ENCODE measurements at places on chromosomes 3 and 15.

GRCh38 chr3:33513262-33513863, 73.2 kb upstream of the UBP1 start:
- DNase-seq, result no peak

DNA sequence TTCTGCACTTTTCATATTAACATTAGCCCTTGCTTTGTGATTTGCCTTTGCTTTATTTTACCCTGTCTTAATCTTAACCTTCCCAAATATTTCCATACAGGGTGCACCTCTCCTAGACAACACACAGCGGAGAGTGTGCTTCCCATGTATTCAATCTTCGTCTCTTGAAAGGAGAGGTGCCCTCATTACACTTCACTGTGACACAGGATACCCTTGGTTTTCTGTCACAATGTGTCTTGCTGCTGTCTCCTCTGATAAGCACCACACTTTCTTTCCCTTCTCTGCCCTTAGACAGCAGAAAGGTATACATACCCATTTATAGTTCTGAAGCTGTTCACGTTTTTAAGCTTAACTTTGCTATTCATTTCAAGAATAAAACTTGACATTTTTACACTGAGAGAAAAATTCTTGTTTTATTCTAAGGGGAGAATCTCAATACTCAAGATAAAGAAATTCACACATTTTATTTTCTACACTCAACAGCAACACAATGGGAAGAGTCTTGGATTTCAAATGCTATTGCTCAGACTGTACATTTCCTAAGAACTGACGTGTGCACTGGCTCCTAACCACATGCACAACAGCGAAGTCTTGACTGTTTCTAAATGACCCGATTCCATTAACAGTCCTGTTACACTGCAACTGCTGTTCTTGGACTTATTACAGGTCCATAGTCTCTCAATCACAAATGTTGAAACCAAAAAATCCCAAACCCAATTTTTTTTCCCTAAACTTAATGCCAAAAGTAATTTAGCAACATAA, 21.1 kb downstream of the ZXDC start:
- DNase-seq, result no peak

DNA sequence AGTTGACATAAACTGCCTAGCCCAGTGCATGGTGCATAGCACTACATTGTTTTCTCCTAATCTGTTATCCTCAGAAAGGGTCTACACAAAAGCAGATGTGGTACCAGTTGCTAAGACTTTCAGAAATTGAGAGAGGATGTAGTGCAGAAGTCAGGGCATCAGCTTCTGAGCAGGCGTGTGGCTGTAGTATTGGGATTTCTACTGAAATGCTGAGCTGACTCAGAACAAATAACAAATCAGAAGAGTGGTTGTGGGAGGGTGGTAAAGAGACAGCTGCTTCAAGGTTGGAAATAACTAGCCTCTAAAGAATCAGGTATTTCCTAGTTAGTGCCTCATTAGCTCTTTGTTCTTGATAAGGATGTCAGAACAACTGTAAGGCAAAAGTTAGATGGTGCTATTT, 161.3 kb downstream of the AKAP13 start:
- DNase-seq, result no peak

DNA sequence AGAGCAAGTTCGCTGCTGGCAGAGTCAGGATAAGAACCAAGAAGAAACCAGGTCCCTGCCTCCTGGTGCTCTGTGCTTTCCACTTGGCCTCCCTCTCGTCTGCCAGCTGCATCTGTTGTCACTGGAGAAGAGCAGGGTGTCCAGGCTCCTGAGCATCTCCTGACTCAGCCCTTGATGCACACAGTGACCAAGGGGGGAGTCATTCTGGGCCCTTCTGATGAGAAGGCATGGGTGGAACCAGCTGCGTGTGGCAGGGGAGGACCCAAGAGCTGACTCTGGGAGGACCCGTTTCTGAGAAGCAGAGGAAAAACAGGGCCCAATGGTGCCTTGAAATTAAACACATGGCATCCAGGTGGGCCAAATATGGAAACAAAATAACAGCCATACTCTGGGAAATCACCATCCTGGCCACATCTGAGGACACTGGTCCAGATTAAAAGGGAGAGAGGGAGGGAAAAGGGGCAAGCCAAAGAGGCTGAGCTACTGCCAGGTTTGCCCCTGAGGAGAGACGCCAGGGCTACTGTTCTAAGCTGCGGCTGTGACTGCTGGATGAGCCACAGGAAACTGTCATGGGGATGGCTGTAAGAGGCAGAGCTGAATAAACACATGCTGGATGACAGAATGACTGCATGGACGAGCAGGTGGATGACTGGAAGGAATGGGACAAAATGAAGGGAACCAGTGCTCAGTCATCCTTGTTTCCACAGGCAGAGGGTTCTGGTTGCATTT, 58.1 kb upstream of the CA12 start:
- DNase-seq, result no peak

DNA sequence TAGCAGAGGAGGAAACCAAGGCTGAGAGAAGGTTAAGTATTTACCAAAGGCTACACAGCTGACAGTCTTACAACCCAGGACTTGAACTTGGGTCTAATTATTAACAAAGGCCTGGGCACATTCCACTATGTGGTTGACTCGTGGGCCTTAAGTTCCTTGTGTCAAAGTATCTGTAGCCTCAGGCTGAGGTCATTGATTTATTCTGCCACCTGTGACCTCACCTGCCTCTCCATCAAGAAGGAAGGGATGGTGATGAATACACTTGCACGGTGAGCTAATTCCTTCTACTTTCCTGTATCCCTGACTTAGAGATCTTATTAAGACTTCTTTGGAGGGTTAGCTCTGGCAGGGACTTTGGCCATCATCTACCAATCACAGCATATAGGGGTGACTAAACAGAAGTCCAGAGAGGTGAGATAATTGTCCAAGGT, 19.9 kb upstream of the LRRC58 start:
- DNase-seq, result no peak

GRCh38 chr15:52221730-52222129, 30.5 kb upstream of the GNB5 start:
- DNase-seq, result no peak

- DNase-seq, result no peak
These were observed 59.6 kb downstream of the PRTG start for GRCh38 chr15:55683376-55683775.

- no peak for DNase-seq
These were observed 14.9 kb downstream of the ATXN7 start for GRCh38 chr3:63878394-63879060.

DNA sequence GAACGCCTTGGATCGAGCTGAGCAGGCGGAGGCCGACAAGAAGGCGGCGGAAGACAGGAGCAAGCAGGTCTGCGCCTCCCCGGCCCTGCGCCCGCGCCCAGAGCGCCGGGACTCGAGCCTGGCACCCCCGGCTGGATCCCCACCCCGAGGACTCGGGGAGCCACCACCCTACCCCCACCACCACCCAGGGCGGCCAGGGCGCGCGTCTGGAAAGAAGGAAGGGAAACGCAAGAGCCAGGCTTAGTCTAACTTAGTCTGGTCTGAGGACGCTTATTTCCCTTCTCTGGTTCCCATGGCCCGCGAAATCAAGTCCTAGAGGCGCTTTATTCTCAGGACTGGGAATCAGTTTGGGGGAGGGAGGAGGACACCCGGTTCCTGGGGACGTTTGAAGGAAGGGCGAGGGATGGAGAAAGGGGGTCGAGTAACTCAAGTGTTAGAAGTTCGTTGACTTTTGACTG, 359 bp downstream of the TPM1 start:
- no peak for DNase-seq

DNA sequence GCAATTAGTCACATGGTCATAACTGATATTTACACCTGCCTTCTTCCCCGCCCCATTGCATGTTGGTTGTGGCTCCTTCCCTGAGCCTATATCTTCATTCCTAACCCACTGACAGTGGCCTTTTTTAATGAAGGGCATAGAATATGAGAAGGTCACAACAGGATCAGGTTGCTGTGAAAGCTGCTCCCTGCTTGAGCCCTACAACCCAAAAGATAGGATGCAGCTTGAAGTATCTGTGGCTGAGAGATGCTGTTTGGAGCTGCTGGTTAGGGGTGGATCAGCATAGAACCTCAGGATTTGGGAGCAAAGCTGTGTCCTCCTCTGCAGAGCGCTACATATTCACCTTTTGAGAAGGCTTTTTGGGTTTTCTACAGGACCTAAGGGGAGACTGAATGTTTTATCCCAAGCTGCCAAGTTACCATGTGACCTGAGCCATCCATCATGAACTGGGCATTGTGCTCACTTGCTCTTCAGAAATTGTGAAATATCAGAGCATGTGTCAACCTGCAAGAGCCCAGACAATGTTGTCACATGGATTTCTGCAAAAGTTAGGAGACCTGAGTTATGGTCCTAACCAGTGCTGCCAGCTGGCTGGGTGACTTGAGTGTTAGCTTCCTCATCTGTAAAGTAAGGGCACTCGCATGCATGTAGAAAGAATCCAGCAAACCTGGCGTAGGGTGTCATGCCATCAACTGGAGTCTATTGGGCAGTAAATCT, 49.8 kb upstream of the ARL8B start:
- DNase-seq, result no peak

DNA sequence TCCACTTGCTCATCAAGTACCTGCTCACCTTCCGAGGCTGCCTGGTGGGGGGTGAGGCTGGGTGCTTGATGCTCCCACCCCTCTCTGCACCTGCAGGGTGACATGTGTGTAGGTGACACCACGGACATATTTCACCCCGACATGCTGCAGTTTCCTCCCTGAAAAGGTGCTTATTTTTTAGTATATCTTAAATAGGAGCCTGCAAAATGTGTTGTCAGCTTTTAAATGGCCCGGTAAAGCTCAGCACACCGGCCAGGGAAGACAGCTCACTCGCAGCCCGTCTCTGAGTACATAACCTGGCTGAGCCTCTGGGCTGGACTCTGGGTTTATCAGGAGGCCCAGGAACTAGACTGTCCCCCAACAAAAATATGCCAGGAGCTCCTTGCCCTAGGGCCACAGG, 89.3 kb upstream of the LINGO1 start:
- peak; percentile 45 for DNase-seq

GRCh38 chr3:48268381-48268935, 27.6 kb downstream of the ZNF589 start:
- no peak for DNase-seq

GRCh38 chr3:136750209-136750896, 1.8 kb downstream of the STAG1 start:
- DNase-seq, result no peak

Measured in Right ventricle myocardium inferior (tissue), 1 donor.